ENCODE measurements at places on chromosomes 6 and 20.

GRCh38 chr6:87745966-87746721 lies 44.1 kb upstream of the AKIRIN2 start:
- DNase-seq, result no peak

DNA sequence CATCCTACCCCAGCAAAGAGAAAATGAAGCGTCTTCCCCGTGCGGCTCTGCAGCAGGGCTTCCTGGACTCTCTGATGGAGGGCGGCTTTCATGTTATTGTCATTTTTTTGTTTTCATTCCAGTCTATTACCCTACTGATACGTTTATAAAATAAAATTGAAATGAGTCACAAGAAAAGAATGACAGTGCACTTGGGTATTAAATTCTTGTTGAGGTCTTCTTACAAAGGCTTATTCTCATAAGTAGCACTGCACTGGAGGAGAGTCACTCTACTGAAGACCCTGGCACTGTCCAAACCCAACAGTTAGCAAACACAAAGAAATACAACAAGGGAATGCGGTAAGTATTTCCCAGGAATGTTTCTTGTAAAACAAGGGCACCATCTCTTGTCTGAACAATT lies 379.3 kb downstream of the MAFB start:
- no peak for DNase-seq

GRCh38 chr6:158232316-158233213 lies 64.4 kb downstream of the GTF2H5 start:
- DNase-seq, result peak; percentile 57

DNA sequence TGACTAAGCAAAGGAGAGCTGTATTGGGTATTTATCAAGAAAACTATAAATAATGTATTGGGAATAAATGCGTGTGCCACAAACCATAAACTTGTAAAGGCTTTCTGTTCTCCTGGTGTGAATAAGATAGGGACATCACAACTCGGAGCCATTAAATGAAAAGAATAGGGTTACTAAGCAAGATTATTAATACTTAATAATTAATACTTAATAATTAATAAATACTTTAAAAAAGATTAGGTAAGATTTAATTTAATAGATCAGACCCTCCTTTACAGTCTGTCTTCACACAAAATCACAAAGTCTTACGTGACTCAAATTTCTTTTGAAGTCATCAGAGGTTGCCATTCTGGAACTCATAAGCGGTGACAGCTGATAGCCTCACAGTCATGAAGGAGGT lies 648.9 kb downstream of the PRKN start:
- DNase-seq, result no peak

- peak; percentile 22 for DNase-seq
Observed at GRCh38 chr6:36546308-36546919, 865 bp downstream of the STK38 start.

DNA sequence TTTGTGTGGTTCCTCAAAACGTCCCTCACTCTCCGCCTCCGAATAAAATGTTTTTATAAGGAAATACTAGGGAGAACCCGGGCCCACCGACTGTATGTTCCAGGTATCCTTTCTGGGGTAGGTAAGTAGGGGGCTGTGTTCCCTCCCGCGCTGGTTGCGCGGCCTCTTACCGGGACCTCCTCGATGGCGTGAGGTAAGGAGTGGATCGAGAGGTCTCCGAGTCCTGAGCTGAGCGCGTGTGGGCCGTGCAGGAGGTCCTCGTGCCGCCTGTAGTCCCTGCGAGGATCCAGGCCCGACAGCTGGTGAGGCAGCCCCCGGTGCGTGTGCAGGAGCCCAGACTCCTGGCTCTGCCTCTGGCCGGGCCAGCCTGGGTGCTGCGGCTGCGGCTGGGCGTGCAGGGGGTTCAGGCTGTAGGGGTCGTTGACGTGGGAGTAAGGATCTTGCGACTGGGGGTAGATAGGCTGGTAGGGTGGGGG lies 5.1 kb downstream of the TFAP2A start:
- DNase-seq, result peak; percentile 42

DNA sequence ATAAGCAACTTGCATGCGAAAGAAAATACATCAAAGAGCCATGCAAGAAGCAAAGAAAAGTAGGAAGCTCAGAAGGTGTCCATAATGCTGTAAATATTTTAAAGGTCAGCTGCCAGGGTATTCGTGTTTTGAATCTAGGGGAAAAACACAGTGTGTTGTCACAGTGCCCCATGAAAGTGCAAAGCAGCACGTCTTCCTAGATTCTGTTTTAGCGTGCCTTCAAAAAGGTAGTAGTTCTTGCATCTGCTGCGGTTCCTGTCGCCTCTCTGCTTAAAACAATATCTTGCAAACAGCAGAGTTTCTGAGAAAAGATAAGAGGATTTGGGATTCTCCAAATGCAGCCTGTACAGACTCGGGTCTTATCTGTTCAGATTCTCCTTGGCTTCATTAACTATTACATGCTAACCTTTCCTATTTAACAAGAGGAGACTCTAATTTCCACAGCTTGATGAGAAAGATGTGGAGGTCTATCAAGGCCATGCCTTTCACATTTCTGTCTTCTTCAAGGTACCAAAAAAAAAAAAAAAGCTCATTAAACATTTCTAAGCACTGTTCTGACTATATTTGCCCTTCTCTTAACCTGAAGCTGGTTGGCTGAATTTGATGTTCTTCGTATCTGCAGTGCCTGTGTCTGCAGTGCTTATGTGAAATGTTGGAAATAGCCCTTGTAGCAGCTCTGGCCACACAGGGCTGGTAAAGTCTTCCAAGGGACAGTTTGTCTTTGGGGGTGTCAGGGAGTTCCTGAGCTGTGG lies 297.5 kb downstream of the ADGB start:
- DNase-seq, result no peak

- no peak for DNase-seq
Observed at GRCh38 chr6:160167604-160168399, 46.2 kb downstream of the SLC22A1 start.

GRCh38 chr6:72865467-72865866 lies 243.6 kb downstream of the KCNQ5 start:
- DNase-seq, result peak; percentile 9

- DNase-seq, result no peak
Observed at GRCh38 chr20:25035921-25036320, 22.0 kb downstream of the ACSS1 start.

GRCh38 chr20:3712279-3712873 lies at the start of gene SIGLEC1:
Gene SIGLEC1 (minus strand): TSS chr20:3712600. CDS start chr20:3707128, 5,472 bp downstream.
- DNase-seq, result no peak

DNA sequence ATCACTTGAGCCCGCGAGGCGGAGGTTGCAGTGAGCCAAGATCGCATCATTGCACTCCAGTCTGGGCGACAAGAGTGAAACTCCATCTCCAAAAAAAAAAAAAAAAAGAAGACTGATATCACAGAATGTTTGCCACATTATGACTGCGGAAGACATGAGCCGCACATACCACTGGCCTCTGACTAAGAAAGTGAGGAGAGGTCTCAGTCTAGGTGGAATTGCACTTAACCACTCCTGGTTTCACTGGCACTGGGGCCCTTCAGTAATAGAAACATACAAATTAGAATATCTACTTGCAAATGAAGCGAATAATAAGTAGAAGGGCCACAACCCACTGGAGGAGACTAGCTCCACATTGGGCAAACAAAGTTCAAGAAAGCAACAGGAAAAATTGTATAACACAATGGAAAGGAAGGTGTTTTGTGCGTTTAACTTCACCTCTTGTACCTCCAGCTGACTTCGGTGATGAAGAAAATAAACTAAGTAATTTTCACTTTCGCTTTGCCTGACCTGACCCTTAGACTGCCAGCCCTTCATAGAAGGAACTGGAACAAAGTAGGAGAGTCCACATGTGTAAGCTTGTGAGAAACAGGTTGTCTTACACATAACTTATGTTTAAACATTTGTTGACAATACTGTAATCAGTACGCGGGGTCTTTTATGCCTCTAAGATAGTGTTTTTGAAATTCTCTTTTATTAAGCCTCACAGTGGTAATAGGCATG lies 147.5 kb upstream of the TSHZ2 start:
- no peak for DNase-seq

DNA sequence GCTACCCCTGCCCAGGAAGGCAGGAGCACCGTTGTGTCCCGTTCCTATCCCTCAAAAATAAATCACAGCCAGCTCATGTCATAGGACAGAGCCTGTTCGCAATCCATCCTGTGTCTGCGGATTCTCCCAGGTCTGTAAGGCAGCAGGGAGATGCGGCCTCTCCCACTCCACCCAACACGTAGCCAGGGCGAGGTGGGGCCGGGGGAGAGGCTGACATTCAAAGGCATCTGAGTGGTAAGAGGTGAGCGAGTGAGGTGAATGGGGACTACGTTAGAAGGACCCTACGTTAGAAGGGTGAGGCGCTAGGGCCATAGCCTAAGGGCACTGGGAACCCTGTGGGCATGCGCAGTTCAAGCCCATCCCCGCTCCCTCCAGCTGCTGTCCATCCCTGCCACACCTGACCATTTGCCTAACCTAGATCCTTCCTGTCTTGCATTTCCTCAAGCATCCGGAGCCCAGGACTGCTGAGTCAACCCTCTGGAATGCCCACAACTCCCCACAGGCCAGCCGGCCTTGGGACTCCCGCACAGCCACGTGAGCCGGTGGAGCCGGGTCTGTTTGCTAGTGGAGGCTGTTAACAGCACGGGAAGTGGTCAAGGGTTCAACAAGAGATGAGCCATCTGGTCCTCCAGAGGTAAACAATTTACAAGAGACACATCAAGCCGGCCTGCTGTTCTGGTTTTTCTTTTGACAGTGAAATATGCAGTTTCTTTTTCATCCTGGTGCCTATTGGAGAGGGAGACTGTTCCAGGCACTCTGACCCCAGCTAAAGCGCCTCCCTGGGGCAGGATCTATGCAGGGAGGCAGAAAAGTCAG lies 45.9 kb downstream of the RIPOR3 start:
- peak; percentile 93 for DNase-seq

All from MCF 10A (cell line).